ENCODE measurements at places on chromosomes 12 and 14.

DNA sequence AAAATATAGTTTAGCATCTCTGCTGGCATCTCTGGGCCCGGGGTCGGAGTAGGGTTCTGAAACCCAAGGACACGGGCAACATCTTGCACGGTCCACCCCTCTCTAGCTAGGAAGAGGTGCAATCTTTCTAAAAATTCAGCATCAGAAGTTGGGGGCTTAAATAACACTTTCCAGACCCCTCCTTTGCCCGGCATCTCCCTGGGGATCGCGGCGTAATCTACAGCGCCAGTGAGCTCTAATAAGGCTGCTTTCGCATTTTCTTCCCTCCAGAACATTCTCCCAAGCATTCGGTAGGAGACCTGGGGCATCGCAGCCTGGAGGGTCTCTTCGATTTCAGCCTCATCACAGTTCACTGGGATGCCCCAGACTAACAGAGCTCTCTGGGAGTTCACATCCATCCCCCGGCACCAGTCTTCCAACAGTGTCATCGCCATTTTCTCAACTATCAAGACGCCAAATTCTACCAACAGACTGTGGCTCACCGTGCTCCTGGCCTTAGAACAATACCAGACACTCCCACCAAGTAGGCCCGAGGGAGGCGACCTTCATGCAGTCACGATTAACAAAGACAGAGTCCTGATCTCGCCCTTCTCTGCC, 880 bp downstream of the PNMA1 start:
- DNase-seq: no peak

DNA sequence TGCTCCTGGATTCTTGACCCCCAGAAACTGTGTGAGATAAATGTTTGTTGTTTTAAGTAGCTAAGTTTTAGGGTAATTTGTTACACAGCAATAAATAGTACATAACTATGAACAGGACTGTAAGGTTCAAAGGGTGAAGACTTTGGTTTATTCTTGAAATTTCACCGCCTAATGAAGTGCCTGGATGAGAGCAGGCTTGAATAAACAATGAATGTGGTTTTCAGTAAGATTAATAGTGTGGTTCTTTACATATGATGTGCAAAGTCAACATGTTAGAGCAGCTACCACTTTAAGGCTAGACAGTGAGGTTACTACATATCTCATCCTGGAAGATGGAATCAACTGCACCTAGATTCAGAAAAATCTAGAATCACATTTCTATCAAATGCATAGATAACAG, 145.2 kb upstream of the BTG1 start:
- no peak for DNase-seq

DNA sequence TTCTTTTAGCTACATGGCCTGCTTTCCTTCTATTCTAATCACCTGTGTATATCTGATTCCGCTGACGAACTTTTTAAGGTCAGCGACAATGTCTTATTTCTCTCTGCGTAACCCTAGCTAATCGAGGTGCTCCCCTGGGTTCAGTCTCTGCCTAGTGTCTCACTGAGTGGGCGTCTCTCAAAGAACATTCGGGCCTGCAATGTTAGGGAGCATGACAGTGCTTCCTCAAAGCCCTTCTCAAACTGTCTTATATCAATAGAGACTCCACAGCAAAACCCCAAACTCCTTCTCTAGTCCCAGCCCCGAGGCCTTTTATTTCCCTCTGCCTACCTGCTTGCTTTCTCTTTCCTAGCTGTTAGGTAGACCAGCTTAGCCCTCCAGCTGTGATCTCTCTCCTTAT, 13.7 kb upstream of the RPS6KL1 start:
- DNase-seq: no peak

GRCh38 chr12:24900196-24900595, 48.7 kb downstream of the BCAT1 start:
- DNase-seq: no peak

GRCh38 chr14:98138666-98139065, 1133.3 kb downstream of the BCL11B start:
- DNase-seq: no peak

- no peak for DNase-seq
These were observed 31.8 kb downstream of the PPM1H start for GRCh38 chr12:62903151-62903550.

DNA sequence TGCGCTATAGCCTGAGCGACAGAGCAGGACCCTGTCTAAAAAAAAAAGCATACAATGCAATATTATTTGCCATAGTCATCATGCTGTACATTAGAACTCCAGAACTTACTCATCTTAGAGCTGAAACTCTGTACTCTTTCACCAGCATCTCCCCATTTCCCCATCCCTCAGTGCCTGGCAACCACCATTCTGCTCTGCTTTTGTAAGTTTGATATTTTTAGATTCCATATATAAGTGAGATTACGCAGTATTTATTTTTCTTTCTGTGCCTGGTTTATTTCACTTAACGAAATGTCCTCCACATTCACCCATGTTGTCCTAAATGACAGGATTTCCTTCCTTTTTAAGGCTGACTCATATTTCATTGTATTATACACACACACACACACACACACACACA, 121.8 kb downstream of the BBS10 start:
- no peak for DNase-seq

- DNase-seq: no peak
These were observed 17.1 kb upstream of the TSPAN11 start for GRCh38 chr12:30909349-30910037.

- no peak for DNase-seq
These were observed 187.7 kb upstream of the ATXN7L3B start for GRCh38 chr12:74349925-74350324.

DNA sequence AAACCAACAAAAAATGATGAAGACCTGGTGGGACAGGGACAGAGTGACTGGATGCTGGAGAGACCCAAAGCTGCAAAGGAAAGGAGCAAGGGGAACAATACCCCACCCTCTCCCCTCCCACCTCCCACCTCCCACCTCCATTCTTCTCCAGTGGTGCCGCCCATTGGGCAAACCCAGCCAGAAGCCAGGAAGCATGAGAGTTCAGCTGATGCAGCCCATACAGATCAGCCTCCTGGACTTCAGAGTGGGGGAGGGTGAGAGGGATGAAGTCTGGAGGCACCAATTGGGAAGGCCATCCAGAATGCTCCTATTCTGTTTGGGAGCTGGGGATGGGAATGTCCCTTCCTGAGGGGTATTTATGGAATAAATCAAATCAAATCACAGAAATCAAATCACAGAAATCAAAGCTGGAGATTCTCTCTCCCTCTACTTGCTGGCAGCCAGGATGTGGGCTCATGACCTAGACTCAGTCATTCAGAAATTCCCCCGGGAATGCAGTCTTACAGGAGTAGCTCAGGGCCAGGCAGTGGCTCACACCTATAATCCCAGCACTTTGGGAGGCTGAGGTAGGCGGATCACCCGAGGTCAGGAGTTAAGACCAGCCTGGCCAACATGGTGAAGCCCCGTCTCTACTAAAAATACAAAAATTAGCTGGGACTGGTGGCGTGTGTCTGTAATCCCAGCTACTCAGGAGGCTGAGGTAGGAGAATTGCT, 31.1 kb downstream of the IRF2BPL start:
- DNase-seq: no peak

DNA sequence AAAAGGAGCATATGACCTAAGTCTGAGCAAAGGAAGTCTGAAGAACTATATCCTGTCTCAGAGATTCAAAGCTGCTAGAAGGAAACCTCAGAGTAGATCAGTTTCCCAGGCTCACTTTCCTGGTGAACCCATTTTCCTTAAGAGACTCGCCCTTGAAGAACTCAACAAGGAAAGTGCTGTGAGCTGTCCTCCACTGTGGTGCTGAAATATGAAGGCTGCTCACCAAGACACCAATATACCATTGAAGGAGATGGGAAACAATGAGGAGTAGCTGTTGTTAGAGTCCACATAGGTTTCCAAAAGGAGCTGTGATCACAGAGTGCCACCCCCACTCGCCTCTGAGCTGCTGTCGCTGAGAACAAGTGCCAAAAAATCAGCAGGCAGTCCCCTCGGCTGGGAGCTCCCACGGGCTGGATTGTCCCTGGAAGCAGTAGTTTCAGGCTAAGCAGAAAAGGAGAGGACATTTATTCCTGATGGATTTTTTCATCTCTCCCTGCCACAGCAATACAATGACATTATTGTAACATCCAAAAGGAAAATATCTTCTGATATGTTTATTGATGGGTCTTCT, 282.1 kb downstream of the RPS29 start:
- peak; percentile 10 for DNase-seq

All from AG08396 (cell line).